ENCODE measurements at places on chromosomes 7 and 10. TPM values are rescaled to one million over a fixed set of nuclear protein-coding genes. Genes with fewer than 3 reads are reported as not detected.

- DNase-seq, result no peak
These were observed 289.6 kb downstream of the TCERG1L start for GRCh38 chr10:131021969-131022368.

Gene PPA1
- total RNA-seq, result 161 TPM

- DNase-seq, result no peak
These were observed 21.6 kb downstream of the KCNH2 start for GRCh38 chr7:150956395-150957132.

DNA sequence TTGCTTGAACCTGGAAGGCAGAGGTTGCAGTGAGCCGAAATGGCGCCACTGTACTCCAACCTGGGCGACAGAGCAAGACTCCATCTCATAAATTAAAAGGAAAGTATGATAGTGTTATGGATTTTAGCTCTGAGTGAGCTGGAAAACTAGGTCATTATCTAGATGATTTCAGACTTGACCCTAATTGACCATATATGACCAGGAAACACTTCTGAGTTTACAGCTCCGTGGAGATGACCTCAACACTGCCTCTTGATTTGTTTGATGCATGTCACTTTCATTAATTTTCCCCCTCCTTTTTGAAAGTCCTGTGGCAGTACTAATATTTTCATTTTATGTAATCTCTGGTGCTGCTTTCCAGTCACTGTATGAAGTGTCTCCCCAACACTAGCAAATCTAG lies 7.8 kb upstream of the SEC61A2 start:
- DNase-seq, result no peak

DNA sequence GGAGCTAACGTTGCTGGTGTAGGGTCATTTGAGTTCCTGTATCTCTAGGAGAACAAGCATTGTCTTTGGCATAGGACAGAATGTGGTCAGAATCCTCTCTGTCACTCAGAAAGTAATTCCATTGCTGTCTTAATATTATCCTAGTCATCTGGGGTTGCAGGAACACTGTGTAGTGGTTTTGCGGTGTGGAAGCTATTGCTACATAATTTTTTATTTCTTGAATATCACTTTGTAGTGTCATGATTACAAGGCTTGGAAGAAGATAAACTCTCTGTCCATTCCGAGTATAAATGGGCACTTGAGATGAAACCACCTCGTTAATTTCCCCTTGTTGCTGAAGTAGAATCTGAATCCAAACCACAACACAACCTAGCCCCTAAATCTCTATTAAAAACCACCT lies 919.2 kb downstream of the LRMDA start:
- no peak for DNase-seq

Gene ZNF239
- 3.6 TPM for total RNA-seq

Gene LRRC17
- total RNA-seq, result 5.0 TPM

Measured in adrenal gland (tissue), 19 donors.